ENCODE measurements at places on chromosomes 2 and 18.

DNA sequence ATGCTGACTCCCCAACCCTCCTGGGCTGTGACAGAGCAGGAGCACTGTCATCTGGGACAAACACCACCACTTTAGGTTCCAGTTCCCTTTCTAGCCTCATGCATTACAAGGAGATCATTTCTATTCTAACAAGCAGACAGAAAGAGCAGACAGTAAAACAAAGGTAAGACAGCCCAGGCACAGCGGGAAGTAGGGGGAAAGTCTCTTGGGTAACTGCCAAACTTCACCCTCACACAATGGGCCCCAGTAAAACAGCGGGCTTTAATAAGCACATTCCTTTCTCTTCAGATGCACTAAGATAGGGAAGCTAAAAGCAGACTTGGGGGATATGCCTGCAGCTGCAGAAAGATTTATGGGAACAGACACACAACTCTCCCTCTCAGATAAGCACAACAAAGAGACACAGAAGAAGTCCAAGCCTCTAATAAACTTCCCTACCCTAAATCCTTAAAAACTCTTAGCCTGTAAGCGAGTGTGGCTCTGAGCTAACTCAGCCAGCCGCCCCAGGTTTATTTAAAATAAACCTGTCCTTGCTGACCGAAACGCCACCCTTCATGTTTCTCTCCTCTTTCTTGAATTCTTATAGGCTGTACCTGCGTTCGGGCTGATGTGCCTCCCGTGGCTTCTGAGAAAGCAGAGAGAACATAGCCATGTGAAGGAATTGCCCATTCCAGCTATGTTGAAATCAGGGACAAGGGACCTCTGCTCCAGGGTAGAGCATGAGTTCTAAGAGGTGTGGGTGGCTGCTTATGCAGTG, 726.8 kb upstream of the DDX18 start:
- no peak for DNase-seq

- no peak for DNase-seq
Observed at GRCh38 chr18:3451183-3451988, 1.4 kb downstream of the TGIF1 start.

GRCh38 chr2:37635504-37636380, 35.7 kb downstream of the CDC42EP3 start:
- DNase-seq, result no peak

DNA sequence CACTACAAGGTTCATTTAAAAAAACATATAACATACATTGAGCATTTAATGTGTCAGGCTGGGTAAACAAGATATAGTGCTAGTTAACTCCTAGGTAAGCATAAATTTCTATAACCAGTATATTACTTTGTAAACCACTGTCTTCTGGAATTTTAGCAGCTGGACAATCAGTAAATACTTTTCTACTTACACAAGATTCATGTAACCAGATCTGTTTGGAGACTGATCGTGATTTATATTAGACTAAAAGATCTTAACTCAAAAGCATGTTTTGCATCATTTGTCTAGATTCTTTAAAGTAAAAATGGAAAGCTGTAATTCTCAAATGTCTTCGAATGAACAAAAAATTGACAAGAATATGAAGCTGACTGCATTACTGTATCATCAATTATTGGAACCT, 941 bp upstream of the SGO2 start:
- DNase-seq, result no peak

GRCh38 chr2:211084352-211084751, 528.0 kb downstream of the CPS1 start:
- no peak for DNase-seq

GRCh38 chr18:37783771-37784170, 218.2 kb upstream of the CELF4 start:
- DNase-seq, result no peak

DNA sequence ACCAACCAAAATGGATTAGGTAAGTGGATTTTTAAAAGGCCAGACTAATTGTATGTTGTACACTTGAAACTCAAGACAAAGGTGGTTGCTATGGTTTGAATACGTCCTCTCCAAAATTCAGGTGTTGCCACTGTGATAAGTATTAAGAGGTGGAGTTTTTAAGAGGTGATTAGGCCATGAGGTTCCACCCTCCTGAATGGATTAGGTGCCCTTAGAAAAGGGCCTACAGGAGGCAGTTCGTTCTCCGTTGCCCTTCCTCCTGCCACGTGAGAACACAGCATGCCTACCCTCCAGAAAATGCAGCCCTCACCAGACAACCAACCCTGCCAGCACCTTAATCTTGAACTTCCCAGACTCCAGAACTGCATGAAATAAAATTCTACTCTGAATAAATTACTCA, 51.2 kb downstream of the CHMP3 start:
- no peak for DNase-seq

GRCh38 chr2:157460384-157460837, 16.5 kb upstream of the CYTIP start:
- DNase-seq, result no peak

GRCh38 chr2:4908461-4908860, 783.7 kb upstream of the SOX11 start:
- no peak for DNase-seq

- no peak for DNase-seq
Observed at GRCh38 chr2:132859590-132859989, 189.6 kb upstream of the LYPD1 start.

GRCh38 chr2:140737006-140737405, 1393.8 kb downstream of the LRP1B start:
- DNase-seq, result no peak

DNA sequence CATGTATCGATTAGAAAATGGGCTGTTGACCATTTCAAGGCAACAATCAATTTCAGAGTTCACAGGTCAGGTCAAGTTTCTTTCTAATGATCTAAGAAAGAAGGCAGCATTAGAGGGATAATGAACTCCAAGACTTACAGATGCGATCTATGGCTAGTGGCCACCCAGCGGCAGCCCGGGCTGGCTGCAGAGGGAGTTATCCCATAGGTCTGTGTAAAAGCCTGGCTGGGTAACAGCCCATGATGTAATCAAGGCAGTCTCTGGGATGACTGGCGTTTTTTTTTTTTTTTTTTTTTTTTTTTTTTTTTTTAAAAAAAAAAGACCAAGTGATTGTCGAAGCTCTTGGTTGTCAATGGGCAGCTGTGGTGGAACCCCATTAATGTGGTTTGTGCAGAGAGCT, 171.1 kb upstream of the SKOR2 start:
- no peak for DNase-seq

DNA sequence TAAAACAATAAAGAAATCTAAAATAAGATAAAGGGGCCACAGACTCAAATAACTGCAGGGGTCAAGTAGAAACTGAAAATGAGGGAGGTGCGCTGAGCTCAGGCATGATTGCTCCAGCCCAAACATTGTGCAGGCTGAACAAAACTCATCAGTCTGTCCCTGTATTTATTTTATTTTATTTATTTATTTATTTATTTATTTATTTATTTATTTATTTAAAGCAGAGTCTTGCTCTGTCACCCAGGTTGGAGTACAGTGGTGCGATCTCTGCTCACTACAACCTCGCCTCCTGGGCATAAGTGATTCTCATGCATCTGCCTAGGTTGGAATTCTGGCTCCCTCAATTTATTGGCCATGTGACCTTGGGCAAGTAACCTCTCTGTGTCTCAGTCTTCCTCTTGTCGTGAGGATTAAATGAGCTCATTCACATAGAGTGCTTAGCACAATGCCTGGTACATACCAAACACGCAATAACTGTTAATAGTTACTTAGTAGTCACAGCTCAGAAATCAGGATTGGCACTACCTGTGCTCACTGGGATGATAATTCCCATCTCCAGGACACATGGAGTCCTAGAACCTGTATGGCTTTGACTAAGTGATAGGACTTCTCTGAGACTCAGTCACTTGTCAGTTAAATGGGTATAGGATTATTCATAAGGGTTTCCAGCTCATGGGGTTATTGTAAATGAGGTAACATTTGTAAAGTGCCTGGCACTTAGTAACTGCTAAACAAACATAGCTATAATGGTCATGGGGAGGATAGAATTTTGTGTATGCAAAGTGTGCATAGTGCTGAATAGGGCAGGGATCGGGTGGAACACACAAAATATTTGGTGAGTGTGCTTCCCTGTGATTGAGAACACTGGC, 6.0 kb downstream of the SPEG start:
- DNase-seq, result no peak

DNA sequence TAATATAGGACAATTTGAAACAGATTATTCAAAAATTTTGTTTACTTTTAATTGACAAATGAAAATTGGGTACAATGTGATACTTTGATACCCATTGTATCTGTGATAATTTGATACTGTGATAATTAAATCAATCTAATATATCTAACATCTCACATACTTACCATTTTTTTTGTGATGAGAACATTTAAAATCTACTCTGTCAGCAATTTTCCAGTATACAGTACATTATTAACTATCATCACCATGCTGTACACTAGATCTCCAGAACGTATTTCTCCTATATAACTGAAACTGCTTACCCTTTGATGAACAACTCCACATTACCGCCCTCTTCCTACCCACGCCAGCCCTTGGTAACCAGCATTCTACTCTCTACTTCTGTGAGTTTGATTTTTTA, 139.7 kb upstream of the TFPI start:
- DNase-seq, result no peak

- DNase-seq, result no peak
Observed at GRCh38 chr2:173054466-173054865, 21.2 kb upstream of the MAP3K20 start.

DNA sequence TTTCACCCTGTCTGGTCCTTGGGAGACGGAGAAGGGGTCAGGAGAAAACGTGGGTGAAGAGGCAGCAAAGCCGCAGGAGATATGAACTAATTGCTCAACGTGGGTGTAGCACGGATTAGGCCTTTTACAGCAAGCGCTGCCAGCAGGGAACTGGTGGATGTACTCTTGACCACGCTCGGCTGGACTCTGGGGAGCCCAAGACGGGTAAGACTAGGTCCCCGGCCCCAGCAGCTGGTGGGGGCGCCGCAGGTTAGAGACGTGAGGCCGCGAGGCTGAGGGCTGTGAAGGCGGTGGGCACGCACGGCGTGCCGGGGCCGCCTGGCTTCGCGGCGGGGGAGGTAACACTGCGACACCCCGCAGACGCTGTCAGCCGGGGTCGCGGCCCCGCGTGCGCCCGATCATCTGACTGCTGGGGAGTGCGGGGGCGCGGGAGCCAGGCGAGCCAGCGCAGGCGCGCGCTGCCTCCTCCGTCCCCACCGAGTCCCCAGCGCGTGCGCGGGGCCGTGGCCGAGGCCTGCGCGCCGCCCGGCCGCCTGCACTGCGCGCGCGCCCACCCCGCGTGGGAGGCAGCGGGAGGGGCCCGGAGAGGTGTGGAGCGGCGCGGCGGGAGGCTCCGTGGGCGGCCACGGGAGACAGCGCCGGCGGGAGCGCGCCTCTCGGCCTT, at the start of gene CLIP4:
CLIP4 (plus strand) TSS at position 470 of the 664 bp plus-strand sequence. CDS start 5,974 bp downstream, outside the sequence.
- DNase-seq, result no peak

DNA sequence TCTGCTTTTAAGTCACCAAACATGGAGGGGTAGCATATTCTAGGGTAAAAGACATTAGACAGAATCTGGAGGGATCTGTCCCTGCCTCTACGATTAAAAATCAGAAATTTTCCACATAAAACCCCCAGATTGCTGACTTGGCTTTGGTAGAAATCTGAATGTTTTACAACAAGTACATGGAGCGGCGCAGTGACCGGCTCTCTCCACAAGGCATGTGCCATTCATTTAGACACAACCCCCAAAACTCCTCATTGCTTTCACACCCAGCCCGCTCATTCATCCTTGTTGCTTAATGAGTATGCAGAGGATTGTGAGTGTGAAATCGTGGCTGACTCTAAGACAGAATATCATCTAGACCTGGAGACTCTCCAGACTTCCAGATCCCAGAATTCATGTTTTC, 140.6 kb downstream of the CNTNAP5 start:
- no peak for DNase-seq

DNA sequence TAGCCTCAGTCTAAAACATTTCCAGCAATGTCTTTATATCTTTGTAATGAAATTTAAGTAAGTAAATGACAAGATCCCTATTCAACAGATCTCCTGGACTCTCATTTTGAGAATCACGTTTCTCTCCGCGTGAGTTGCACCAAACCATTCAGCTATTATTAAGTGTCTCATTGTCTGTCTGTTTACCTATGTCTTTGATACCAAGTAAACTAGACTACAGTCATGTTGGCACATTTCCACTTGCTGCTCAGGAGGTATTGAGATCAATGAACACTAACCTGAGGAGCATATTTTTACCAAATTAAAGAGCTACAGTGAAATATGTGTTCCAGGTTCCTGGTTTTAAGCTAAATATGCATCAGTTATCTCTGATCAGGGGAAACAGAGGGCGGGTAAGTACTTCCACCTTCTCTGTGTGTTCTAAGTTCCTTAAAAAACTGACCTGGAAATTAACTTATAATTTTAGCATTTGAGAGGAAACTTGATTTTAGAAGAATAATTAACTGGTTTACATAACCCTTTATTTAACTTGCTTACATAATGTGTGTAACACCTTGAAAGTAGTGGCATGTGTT, 125.8 kb downstream of the OSBPL6 start:
- no peak for DNase-seq

- no peak for DNase-seq
Observed at GRCh38 chr2:59390581-59390980, 1149.5 kb upstream of the FANCL start.

DNA sequence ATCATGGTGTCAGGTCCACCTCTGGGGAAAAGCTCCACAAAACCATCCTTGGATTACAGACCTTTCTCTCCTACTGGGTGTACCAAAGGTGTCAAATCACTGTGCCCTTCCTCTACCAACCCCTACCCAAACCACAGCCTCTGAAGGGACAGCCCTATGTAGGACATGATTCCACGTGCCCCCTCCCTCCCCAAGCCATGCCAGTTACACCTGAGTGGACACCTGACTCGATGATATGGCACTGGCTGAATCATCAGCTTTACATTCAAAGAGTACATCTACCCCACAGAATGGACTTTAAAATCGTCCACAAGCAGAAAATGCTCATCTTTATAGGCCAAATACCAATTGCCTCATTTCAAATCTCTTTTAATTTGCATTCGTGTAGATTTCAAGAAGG, 26.0 kb downstream of the TRABD2A start:
- DNase-seq, result no peak

- DNase-seq, result no peak
Observed at GRCh38 chr2:231110551-231110950, 14.3 kb downstream of the HTR2B start.

- DNase-seq, result no peak
Observed at GRCh38 chr2:130825231-130825965, 11.3 kb upstream of the ARHGEF4 start.

DNA sequence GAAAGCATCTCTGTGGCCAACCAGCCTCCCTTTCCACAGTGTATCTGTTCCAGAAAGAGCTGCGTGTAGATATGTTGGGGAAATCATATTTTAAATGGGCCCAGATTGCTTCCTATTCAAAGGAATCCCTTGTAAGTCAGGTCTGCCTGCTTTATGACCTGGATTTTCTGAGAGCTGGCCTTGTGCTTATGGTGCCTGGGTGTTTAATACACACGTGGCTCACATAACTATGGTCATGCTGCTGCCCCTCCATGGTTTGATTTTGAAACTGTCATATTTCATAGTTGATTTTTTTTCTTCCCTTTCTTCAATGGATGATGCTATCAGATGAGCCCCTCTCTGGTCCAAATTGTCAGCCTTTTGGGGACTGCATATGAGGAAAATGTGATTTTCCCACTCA, 111.5 kb upstream of the CNGA3 start:
- DNase-seq, result no peak
